ENCODE measurements at places on chromosomes 16 and 17. TPM values are rescaled to one million over a fixed set of nuclear protein-coding genes. Genes with fewer than 3 reads are reported as not detected.

- DNase-seq, result peak; percentile 36
Observed at GRCh38 chr17:17300624-17301568, 2.3 kb upstream of the NT5M start.

DNA sequence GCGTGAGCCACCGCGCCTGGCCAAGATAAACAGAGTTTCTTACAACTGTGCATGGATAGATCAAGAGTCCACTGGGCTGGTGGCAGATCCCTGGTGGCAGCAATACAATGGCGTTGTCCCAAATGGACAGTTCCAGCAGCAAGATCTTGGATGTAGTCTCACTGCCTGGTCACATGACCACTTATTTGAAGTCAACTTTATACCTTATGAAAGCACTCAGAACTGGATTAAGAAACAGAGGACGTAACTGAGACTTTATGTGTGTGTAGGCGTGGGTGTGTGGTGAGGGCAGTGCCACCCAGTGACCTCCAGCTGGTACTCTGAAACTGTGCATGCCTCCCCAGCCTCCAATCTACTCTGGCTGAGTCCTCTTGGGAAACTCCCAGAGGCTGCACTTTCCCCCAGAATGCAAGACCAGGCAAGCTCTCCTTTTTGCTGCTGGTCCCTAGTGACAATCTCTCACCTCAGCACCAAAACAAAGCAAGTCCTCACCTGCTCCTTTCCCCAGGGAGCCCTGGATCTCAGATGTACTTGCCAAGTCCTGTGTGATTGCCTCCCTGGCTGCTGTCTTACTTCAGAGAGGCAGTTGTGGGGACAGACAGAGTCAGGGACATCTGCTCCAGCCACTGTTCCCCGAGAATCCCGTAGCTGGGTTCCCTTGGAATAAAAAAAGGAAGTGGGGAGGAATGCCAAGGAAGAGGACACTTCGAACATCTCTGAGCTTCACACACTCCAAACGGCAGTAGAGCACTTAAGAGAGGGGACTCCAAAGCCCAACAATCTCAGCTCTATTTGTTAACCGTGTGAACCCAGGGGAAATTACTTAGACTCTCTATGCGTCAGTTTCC is 11.7 kb upstream of the ST6GALNAC2 start:
- no peak for DNase-seq

The CBX8 gene
- 4.0 TPM for total RNA-seq

The IGF2BP1 gene
- total RNA-seq, result 0.10 TPM

DNA sequence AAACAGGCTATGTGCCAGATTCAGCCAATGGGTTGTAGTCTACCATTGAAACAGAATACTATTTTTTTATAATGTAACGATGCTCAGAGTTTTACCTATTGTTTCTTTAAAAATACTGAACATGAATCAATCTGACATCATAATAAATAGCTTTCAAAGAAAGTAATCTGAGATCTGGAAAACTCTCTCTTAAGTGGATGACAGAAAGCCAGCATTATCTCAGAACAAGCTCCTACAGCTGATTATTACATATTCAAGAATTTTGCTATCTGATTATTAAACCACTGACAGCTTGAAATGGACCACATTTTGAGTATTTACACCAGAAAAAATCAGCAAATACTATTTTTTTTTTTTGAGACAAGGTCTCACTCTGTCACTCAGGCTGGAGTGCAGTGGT is 484.2 kb upstream of the SOX9 start:
- no peak for DNase-seq

The HES7 gene
- total RNA-seq, result 0.49 TPM

DNA sequence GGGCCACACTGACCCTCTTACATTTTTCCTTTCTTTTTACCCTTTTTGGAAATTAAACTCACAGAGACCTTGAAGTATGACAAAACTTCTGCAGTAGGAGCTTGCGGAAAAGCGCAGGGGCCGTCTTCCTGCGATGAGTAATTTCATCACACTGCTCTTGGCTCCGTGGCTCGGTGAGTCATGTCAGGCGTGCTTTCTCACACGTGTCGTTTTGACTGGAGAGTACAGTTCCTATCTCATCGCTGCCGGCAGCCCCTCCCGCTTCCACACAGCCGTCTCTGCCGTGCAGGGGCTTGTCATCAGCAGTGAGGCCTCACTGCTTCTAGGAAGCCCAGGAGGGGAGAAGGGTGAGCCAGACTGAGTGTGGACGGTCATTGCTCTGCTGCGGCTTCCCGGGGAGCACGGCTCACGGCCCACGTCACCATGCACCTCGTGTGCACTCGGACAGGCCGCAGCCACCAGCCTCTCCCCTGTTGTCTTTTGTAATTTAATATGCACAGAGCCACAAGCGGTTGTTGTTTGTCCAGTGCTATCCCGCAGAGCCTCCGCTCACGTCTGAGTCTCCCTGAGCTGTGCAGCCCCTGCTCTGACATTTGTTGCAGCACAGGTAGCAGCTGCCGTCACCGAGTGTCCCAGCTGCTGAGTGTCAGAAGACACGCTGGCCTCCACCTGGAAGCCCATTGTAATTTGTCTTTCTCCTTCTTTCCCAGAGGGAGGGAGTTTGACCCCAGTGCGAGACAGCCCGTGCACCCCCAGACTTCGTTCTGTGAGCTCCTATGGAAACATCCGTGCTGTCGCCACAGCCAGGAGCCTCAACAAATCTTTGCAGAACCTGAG is 99.4 kb upstream of the CHMP6 start:
- no peak for DNase-seq

- DNase-seq, result no peak
Observed at GRCh38 chr16:12265108-12265507, 288.6 kb downstream of the SNX29 start.

The MPP3 gene
- not detected for total RNA-seq

- DNase-seq, result no peak
Observed at GRCh38 chr16:89723279-89724250, 2.2 kb downstream of the ZNF276 start.

DNA sequence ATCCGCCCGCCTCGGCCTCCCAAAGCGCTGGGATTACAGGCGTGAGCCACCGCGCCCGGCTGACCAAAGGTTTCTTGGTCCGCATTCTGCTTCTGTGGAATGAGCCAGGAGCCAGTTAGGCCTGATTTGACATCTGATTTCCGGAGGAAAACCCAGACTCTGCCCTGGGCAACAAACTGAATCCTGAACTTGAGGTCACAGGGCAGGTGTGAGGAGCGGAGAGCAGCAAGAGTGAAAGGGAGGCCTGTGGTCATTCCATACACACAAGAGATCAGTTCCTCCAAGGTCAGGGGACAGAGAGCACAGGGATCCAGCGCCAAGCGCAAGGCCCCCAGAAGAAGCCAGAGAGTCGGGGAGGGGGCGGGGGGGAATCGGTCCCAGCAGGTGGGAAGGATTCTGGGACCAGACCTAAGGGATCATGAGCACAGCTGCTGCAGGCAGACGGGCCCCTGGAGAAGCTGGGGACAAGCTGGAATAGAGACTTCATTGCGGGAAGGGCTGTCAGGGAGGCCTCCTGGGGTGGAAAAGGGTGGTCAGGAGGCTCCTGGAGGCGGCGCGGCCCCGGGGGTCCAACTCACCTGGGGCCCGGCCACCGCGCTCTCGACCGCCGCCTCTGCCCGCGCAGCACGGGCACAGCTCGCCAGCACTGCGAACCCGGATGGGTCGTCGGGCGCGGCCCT is 436 bp downstream of the SHPK start:
- DNase-seq, result no peak

- no peak for DNase-seq
Observed at GRCh38 chr17:50640686-50641351, 6.1 kb downstream of the ABCC3 start.

DNA sequence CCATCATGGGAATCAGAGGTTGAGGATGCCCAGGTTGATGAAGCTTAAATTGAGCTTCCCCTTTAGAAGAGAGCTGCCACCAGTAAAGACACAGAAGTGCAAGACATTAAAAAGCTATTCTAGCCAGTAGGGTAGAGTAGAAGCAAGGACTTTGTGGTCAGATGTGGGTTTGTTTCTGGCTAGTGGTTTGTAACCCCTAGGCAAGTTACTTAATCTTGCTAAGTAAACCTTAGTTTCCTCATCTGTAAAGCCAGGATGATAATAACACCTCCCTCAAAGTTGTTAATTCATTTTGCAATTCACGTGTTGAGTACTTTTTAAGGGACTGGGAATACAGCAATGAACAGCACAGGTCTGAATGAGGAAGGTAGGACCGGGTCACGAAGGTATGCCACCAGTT is 3.6 kb downstream of the SNTB2 start:
- DNase-seq, result no peak

Measured in activated B cell treated with CpG ODN at 0.5 μM for 24 hours (primary cell).